ENCODE measurements at places on chromosomes 12 and 14.
A peak's percentile ranks its signal among the peaks of the same experiment; 100 is the strongest.

DNA sequence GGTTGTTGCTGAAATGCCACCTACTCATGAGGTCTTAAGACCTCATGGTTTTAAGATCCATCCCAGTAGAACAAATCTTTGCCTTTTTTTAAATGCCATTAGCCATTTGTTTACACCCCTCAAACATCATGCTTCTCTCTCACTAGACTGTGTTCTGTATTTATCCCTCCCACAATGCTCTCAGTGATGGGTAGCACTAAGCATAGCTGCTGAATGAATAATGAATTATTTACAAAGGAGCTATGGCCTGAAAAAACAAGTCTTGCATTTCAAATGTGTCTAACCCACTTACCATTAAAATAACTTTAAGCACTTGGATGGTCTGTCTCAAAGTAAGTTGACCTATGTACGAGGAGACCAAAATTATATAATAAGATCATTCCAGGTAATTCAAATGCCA is 334.5 kb downstream of the PAWR start:
- DNase-seq = no peak

GRCh38 chr14:95137804-95138167 is 19.5 kb downstream of the DICER1 start:
- peak; percentile 32 for DNase-seq

DNA sequence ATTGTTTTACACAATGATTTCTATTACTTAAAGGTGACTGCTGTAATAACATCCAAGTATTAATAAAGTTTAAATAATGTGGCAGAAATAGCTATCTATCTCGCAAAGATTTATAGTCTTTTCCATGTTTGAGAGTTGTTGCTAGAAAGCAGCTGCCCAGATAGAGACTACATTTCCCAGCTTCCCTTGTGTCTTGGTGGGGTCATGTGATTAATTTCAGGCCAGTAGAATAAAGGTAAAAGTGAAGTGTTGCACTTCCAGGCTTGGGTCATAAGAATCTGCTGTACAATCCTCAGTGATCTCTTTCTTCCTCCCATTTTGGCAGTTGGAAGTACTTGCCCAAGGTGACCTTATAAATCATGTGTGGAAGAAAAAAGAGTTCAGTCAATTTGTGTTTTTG is 449.7 kb upstream of the USP15 start:
- no peak for DNase-seq

DNA sequence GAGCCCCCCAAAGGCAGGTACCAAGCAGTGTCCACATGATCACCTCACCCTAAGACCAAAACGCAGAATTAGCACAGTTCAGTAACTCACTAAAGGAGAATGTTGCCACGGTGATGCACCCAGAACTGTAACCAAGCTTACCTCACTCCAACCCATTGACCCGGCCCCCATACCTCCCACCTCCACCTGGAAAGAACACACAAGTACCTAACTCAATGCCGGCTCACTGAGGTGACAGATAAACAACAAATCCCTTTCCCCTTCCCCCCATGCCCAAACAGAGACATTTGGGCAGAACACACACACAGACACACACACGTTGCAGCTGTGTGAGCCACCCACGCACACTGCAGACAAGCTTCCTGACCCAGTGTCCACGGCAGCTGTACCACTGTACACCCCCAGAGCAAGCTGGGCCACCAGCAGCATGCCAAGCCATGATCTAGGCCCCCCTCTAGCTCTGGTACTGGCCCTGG is 1.3 kb downstream of the RAPGEF3 start:
- no peak for DNase-seq

- no peak for DNase-seq
Measured at GRCh38 chr14:94058674-94059138, 22.3 kb downstream of the DDX24 start.

GRCh38 chr12:88207921-88208620 is 66.0 kb downstream of the TMTC3 start:
- DNase-seq = peak; percentile 4

DNA sequence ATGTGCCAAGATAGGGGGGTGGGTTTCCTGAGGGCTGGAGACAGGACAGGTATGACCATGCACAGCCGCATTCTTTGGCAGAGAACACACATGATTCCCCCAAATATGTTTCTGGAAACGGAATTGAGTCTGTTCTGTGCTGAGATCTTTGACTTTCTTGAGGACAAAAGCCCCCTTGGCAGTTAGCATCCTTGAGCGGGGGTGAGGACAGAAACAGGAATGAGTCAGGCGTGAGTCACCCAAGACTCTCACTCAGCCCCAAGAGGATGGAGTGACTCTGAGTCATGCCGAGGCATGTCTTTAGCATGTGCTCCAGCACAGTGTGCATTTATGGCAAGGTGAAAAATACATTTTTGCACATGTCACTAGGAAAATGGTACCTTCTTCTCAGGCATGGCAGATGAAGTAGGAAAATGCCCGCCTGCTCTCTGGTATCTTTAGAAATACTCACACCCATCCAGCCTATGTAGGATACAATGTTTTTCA is 52.1 kb downstream of the DAD1 start:
- DNase-seq = peak; percentile 60

GRCh38 chr14:34593740-34594375 is 36.1 kb downstream of the SNX6 start:
- DNase-seq = no peak

- no peak for DNase-seq
Measured at GRCh38 chr12:21529456-21529855, 3.4 kb downstream of the SPX start.

- peak; percentile 10 for DNase-seq
Measured at GRCh38 chr12:80810874-80811273, 94.2 kb downstream of the MYF5 start.

GRCh38 chr12:54300732-54301427 is at the start of gene NFE2:
TSS of gene NFE2 (minus strand) at chr12:54301015. CDS start at chr12:54295248, 5,767 bp downstream.
- peak; percentile 59 for DNase-seq

DNA sequence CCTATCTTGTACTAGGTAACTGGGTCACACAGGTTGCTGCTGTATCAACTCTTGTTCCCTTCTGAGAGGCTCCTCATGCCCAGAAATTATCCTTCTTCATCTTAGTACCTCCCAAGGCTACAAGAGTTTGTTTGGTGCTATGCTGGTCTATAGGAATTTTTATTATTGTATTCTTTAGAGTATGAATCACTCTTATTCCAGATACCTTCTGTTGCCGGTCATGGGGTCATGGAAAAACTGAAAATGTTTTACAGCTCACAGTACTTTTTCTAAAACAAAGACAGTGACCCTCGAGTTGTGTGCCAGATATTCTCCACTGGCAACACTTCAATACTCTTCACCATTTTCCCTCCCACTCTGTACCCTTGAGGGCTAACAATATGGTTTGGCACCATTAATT is 1598.0 kb upstream of the TMEM132C start:
- no peak for DNase-seq

GRCh38 chr14:91270619-91271018 is 26.1 kb upstream of the GPR68 start:
- DNase-seq = no peak

DNA sequence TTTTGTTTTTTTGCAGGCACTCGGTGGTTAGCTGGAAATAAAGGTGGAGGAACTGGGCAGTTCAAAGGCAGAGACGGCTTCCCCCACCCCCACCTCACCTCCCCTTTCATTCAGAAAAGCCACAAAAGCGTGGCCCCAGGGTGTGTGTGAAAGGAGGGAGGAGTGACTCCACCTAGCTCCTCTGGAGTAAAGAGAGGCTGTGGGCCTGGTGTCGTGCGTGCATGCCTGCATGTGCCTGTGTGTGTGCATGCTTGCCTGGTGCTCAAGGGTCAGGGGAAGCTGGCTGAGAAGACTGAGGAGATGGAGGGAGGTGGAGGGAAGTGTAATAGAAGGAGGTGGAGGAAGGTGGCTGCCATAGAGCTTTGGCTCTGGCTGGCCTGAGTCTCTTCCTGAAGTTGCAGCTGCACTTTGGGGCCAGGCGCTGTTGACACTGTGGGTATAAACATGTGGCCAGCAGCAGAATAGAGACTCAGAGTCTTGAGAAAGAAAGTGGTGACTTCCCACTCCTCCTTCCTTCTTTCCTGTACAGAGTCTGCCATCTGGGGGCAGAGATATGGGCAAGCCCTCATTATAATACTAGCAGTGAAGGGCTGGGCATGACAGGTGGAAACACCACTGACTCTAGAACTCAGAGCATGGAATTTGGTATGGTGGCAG is 36.9 kb upstream of the SINHCAF start:
- peak; percentile 44 for DNase-seq
